Panc1 (cell line): ENCODE measurements at places on chromosomes 1 and 21.

- no peak for DNase-seq
Measured at GRCh38 chr1:194476872-194477271, 1290.5 kb upstream of the B3GALT2 start.

DNA sequence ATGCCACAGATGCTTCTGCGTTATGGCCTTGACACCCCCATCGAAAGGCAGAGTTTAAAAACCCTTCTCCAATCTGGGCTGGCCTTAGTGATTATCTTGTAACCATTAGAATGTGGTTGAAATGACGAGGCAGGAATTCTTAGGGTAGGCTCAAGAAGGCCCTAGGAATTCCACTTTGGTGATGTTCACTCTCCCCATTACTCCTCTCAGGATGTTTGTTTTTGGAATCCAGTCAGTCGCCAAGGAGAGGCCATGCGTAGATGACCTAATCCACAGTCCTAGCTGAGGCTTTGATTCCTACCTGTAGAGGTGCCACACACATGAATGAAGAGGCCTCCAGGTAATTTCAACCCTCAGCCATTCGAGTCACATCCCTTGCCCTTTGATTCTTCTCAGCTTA, 318.2 kb downstream of the NEGR1 start:
- DNase-seq = no peak

- no peak for DNase-seq
Measured at GRCh38 chr1:230690101-230690500, 23.8 kb downstream of the AGT start.

DNA sequence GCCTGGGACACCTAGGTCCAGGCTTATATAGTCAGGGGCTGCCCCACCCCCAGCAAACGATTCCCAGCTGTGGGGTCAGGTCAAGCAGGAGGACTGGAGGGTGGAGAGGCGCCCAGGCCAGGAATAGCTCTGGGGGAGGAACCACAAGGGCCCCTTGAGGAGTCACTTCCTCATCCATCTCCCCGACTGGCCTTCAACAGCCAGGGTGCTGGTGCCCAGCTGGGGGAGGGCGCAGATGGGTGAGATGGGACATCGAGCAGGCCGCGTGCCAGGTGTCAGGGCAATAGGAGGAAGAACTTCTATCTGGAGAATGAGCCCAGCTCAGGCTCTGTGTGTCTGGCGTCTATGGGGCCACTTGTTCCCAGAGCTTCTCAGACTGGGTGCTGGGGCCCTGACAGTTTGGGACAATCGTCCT, 208 bp upstream of the MYBPH start:
- no peak for DNase-seq

DNA sequence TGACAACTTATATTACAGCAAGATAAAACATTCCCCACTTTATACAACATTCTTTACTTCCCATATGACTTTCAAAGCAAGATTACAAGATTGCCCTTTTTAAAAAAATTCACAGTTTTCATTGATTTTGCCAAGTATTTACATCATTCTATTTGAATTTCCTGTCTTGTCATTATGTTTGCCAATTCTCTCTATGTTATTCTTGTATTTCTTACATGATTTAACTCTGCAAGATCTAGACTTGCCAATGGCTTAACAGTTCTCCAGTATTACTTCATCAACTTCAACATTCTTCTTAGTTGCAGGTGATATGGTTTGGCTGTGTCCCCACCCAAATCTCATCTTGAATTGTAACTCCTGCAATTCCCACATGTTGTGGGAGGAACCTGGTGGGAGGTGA, 31.6 kb downstream of the FMO4 start:
- no peak for DNase-seq

DNA sequence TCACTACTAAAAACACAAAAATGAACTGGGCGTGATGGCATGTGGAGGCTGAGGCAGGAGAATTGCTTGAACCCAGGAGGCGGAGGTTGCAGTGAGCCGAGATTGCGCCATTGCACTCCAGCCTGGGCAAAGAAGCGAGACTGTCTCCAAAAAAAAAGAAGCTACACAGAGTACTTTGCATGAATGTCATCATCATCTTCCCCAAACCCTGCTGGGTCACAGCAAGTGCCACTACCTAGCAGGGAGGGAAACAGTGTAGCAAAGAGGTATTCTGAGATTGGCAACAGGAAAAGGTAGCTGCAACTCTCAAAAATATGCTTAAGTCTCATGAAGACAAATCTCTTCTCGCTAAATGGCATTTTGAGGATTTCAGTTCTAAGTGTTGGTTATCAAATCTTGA, 12.8 kb downstream of the NDC1 start:
- no peak for DNase-seq

DNA sequence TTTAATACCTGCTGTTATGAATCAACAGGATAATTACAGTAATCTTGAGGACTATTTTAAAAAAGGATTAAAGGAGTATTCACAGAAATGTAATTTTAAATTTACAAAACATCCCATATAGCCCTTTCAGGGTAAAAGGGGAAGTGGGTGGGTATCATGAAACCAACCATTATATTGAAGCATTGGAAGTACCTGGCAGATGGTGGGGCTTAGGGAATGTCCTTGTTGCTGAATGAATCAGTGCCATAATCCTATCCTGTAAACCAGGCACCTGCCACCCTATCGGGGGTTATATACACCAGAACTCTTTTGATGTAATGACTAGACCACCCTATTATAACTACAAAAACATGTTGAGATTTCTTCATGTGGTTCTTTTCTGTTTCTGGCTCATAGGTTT, 30.4 kb downstream of the CDC14A start:
- no peak for DNase-seq

DNA sequence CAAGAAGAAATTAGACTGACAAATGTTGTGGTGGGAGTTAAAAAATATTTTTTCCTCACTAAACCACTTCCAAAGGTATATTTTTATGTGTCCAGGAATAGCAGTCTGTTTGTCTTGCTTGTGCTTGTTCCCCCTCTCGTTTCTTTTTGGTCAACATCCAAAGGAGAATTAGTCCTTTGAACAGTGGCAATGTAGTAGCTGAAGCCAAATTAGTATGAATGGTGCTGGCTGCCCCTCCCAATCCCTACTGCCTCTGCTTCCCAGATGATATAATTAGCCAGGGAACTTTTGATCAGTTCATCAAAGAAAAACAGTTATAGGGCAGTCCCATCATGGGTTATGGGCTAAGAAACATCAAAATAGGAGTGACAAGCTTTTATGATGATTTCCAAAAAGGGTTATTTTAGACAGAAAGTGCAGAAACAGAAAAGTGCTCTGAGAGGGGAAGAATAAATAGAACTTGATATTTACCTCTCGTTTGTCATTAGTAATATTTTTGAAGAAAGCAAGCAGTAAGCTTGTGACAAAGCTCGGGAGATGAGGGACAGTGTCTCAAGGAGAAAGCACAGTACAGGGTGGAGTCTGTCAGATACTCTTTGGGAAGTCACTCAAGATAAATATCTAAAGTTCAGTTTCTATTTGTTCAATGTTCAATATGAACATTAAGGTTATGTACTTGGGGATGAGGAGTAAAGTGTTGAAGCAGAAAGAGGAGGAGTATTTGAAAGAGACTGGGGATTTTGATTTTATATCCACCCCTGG, 239.1 kb downstream of the HLX start:
- no peak for DNase-seq

DNA sequence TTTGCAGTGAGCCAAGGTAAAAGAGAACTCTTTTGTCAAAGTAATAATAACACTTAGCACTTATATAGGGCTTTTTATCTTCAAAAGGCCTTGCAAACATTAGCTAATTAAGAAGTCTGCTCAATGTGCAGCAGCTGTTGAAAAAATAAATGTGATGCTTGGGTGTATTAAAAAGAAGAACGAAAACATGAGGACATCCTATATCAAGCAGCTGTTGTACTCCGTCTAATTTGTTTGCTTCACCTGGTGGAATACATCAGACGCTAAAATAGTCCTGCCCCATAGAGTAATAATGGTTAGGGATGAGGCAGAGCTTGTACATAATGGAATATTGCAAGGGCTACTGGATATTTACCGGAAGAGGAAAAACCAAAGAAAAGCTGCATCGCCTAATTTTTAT, 299.5 kb downstream of the ST6GALNAC3 start:
- no peak for DNase-seq

GRCh38 chr1:246837418-246838117, 94.2 kb downstream of the AHCTF1 start:
- DNase-seq = no peak

DNA sequence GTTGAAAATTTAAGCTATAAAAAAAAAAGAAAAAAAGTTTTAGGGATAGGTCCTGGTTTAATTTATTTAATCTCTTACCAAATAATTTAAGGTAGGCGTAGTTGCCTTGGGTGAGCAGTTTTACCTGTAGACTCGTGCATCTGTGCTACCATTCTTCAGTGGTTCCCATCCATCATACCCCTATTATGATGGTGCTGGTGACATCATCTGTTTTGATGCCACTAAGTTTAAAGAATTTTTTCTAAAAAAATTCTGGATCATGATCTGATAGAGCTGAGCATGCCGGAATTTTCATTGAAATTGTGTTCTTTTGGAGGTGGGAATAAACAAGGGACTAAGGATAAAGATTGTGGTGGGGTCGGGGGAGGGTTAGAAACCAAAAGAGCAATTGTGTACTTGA, 15.7 kb downstream of the LAMC1 start:
- DNase-seq = no peak

DNA sequence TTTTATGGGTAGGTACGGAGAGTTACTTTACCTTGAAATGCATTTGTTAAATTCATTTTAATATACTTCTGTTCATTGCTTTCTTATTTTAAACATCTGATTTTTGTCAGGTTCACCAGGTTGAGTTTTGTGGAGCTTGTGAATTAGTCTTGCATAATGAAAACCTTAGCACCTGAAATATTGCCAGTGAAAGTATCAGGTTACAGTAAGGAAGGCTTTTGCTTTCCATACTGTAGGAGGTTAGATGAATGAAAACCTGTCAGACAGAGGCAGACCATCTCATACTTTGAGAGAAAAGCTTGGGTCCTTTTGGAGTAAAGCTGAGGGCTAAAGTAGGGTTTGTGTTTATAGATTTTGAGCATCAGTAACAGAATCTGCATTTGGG, 34.7 kb downstream of the THRAP3 start:
- DNase-seq = no peak

DNA sequence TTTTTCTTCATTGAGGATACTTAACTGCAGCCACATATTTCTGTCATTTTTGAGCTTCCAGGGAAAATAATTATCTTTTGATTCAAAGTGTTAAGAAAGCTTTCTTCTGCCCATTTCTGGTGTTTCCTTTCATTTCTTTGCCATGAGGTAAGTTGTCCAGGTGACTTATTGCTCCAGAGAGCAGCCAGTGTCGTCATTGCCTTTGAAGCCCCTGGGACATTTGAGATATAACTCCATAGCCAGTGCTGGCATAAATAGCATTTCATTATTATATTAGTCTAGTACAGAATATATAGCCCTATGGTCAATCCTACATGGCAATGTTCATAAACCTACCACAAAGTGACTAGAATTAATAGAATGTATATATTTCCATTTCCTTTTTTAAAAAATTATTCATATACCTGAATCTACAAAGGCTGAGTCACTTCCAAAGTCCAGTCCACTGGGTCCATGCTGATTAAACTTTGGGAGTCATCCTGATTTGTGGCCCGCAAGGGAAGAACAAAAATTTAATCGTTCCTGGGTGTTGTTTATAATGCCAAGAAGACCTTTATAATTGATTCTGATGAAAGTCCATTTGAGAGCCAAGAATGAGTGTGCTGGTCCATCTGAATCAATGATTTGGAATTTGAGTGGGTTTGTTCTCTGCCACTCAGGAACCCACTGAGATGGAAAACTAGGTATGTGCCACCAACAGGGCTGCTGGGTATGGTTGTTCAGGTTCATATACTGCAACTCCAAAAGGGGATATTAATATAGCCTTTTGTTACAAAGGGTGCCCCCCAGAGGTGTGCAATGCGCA, 221.8 kb upstream of the PLXNA2 start:
- no peak for DNase-seq

GRCh38 chr1:181818943-181819342, 242.6 kb downstream of the ZNF648 start:
- no peak for DNase-seq

GRCh38 chr1:61182480-61182879, 100.1 kb downstream of the NFIA start:
- no peak for DNase-seq

DNA sequence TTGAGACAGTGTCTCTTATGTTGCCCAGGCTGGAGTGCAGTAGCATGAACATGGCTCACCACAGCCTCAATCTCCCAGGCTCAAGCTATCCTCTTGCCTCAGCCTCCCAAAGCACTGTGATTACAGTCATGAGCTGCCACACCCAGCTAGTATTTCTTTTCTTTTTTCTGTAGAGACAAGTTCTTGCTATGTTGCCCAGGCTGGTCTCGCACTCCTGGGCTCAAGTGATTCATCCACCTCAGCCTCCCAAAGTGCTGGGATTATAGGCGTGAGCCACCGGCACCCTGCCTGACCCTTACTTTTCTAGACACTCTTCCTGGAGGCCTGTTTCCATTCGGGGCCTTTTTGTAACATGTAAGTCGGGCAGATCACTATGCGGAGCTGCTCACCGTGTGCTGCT, 30.1 kb upstream of the SRP9 start:
- no peak for DNase-seq

GRCh38 chr1:74856174-74856573, 123.2 kb downstream of the TYW3 start:
- DNase-seq = no peak

GRCh38 chr1:25031601-25031965, 101.5 kb upstream of the RUNX3 start:
- DNase-seq = no peak

DNA sequence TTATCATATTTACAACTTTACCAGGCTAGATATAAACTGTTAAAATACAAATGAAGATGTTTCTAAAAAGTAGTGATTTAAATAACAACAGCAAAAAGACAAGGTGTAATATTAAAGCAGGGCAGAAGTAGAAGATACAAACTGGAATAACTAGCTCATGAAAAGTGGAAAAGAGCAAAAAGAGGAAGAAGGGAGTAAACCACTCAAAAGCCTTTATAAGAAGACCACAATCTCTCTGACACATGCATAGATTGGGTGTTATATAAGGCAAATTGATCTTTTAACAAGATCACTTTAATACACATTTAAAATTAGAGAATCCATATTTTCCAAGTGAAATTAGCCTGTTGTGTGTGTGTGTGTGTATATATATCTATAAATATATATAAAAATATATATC, 5.0 kb downstream of the DENND1B start:
- DNase-seq = no peak

GRCh38 chr1:43348343-43348808, 10.4 kb upstream of the CDC20 start:
- no peak for DNase-seq

- no peak for DNase-seq
Measured at GRCh38 chr1:150525348-150525747, 9.8 kb downstream of the FALEC start.

DNA sequence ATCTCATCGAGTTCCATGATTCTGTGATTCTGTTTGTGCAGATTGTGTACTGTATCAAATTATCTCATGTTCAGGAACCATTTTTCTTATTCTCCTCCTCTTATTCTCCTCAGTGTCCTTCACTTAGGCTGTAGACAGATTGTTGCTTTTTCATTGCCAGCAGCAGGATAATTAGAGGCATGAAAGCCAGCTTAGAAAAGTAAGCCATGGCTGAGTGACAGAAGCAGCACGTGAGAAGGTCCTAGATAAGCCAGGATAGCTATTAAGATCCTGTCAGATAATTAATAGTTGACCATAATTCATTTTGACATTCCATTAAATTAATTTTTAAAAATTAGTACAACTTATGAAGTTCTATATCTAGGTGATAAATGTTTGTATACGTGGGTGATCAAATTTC, 60.8 kb upstream of the PRKACB start:
- no peak for DNase-seq
